H4 (cell line): ENCODE measurements at places on chromosomes 6 and 20. TPM values are rescaled to one million over a fixed set of nuclear protein-coding genes. Genes with fewer than 3 reads are reported as not detected.
A peak's percentile ranks its signal among the peaks of the same experiment; 100 is the strongest.

The TINAG gene
- not detected in 2 replicates for total RNA-seq

The NRN1 gene
- 34.1 and 37.3 TPM in 2 replicates for total RNA-seq

The USP49 gene
- 1.4 and 1.8 TPM in 2 replicates for total RNA-seq

The MAS1 gene
- total RNA-seq = not detected in 2 replicates

The IPCEF1 gene
- 0.54 and 1.1 TPM in 2 replicates for total RNA-seq

The BTN1A1 gene
- not detected in 2 replicates for total RNA-seq

The STK35 gene
- total RNA-seq = 10.4 and 19.1 TPM in 2 replicates

The MTRF1L gene
- total RNA-seq = 7.9 and 11.3 TPM in 2 replicates

The SLC22A23 gene
- 1.9 and 2.6 TPM in 2 replicates for total RNA-seq

DNA sequence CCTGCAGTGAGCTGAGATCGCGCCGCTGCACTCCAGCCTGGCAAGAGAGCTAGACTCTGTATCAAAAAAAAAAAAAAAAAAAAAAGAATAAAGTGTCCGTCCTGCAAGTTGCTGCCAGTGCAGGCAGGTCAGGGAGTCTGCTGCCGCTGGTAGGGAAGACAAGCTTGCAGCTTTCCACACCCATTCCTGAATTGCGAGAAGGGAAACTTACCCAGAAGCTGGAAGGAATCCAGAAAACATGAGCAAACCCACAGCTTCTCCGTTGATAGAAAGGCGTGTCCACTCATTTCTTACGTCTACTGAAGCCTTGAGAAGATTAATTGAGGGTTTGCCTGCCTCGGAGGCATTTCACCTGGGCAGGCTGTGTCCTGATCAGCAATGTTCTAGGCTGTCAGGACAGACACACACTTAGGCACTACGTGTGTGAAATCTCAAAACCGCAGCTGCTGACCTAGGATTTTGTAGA lies 61.6 kb upstream of the DSP start:
- DNase-seq = peak; percentile 77

GRCh38 chr6:169890901-169891300 lies 139.5 kb downstream of the ERMARD start:
- DNase-seq = no peak

DNA sequence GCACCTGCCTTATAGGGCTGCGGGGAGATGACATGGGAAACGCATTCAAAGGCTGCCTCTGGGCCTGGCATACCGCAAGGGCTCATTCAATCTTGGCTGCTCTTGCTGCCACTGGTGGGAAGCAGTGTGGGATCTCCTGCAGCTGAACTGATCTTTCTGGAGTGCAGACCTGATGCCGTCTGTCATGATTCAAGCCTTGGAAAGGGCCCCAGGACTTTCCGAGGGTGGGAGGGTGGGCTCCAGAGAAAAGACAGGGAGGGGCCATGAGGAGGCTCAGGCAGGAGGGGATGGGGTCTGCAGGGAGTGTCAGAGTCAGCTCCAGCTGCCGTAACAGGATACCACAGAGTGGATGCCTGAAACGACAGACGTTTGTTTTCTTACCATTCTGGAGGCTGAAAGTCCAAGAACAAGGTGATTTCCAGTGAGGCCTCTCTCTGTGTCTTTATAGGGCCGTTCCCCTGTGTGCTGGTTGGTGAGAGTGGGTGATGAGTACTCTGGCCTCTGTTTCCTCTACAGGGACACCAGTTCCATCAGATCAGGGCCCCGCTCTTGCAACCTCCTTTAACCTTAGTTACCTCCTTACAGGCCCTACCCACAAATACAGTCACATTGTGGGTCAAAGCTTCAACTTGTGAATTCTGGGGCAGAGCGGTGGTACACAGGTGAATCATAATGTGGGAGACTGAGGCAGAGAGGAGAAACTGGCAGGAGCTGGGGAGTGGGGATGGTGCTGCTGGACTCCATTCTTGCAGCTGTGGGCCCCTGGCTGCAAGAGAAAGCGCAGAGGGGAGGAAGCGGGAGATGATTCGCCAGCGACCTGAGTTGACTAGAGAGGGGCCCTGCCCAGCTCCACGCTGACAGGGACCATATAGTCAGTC lies 148.4 kb downstream of the SYCP2 start:
- DNase-seq = no peak

DNA sequence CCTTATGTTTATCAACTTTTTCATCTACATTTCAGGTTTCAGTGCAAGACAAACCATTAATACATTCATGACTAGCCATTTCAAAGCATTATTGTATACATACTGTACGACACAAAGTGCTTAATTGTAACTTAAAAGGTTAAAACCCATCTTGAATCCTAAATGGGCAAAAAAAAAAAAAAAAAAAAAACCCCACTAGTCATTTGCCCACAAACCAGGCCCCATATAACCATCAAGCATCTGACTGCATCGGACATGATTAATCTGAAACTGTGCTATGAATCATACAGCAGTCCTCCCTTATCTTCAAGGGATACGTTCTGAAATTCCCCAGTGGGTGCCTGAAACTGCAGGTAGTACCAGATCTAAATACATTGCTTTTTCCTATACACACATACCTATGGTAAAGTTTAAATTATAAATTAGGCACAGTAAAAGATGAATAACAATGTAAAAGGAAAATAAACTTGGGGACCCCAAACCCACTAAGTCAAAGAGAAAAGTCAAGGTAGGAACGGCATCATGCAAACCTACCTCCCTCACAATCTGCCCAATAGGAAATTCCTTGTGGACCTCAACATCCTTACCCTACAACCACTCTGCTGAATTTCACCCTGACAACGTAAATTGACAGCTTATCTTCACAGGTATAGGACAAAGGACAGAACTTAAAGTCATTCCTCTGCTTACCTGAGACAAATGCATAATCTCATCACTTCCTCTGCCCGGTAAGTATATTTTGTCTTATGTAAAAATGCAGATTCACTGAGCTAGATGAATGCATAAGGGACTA lies 14.3 kb downstream of the B4GALT5 start:
- peak; percentile 31 for DNase-seq

GRCh38 chr6:66161546-66162108 lies 454.6 kb upstream of the EYS start:
- DNase-seq = no peak

GRCh38 chr20:58907320-58908137 lies 55.0 kb downstream of the GNAS start:
- peak; percentile 94 for DNase-seq

- no peak for DNase-seq
These were observed 212.6 kb downstream of the TBX18 start for GRCh38 chr6:84551797-84552196.

- DNase-seq = no peak
These were observed 44.5 kb downstream of the ARID1B start for GRCh38 chr6:156821707-156822106.

- no peak for DNase-seq
These were observed 38.8 kb downstream of the SLC22A1 start for GRCh38 chr6:160160450-160160849.

- no peak for DNase-seq
These were observed 120.9 kb downstream of the ANKRD60 start for GRCh38 chr20:58107533-58107932.

DNA sequence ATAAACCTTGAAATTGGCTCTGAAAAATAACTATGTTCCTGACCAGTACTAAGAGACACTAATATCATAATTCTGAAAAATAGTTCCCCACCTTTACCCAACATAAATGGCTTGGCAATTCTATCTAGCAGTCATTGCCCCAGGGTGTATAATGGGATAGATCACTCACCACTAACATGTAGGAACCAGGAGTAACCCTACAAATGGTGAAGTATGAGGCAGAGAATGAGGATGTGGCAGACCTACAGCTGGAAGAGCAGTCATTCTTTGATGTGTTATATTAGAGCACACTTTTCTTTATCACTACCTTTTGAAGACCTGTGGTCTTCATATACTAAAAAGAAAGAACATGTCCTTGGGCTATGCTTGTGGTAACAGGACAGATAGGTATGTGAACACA lies 136.5 kb upstream of the SYNDIG1 start:
- DNase-seq = no peak

- no peak for DNase-seq
These were observed 24.4 kb downstream of the SERAC1 start for GRCh38 chr6:158143700-158144099.

GRCh38 chr6:113879186-113880096 lies 22.3 kb downstream of the MARCKS start:
- peak; percentile 73 for DNase-seq
